ENCODE measurements at places on chromosomes 12 and 14.

DNA sequence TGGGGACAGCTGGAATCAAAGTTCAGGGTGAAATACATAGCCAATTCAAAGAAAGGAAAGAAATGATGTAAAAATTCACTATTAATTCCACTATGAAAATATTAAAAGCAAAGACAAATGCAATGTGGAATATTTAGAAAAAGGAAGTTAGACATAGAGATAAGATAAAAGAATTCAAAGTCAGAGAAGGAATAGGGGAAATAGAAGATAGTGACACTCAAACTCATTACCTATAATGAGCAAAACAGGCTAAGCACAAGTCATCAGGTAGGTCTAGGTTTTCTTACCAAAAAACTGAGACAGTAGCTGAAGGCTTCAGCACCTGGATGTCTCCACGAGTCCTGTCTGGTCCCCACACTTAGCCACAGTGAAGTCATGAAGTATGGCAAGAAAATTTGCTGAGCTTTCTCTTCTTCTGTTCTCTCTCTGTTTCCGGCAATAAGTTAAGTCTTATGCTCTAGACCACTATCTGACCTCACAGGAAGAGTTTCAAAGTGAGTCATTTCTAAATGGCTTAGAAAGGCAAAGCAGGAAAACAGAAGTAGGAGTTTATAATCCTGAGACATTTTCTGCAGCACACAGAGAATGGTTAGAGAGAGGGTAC, at the start of gene C3AR1:
TSS of gene C3AR1 (minus strand) at position 369 of the 604 bp plus-strand sequence. CDS start 6,174 bp downstream, outside the sequence.
- no peak for DNase-seq

- no peak for DNase-seq
Observed at GRCh38 chr12:113359133-113359938, 949 bp downstream of the PLBD2 start.

DNA sequence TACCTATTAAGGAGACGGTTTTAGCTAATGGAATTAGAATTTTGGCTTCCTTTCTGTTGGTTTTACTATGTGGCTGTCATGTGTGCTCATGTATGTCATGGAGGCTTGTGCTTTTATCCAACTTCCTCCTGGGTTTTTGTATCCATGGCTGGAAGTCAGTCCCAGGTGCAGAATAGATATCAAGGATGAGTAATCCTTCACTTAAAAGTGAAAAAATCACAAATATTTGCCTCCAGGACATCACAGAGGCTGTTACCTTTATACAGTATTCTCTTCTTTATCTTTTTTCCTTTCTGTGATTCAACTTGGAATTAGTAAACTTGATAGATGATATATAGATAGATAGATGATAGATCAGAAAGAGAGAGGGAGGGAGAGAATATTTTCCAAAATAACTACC, 706.8 kb downstream of the GALC start:
- no peak for DNase-seq

DNA sequence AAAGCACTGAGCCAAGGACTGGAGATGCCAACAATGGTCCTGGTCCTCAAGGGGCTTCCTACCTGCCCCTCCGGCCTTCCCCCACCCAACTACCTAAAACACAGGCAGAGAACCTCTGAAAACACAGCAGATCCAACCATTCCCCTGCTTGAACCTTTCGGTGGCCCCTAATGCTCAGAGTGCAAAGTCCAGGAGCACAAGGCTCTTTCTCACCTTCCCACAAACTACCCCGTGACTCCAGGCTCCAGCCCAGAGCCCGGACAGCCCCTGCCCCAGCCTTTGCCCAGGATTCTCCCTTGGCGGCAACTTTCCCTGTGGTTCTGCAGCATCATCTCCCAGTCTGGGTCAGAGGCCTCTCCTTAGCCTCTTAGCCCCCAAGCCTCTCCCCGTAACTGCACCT, 1.6 kb upstream of the CD9 start:
- no peak for DNase-seq

DNA sequence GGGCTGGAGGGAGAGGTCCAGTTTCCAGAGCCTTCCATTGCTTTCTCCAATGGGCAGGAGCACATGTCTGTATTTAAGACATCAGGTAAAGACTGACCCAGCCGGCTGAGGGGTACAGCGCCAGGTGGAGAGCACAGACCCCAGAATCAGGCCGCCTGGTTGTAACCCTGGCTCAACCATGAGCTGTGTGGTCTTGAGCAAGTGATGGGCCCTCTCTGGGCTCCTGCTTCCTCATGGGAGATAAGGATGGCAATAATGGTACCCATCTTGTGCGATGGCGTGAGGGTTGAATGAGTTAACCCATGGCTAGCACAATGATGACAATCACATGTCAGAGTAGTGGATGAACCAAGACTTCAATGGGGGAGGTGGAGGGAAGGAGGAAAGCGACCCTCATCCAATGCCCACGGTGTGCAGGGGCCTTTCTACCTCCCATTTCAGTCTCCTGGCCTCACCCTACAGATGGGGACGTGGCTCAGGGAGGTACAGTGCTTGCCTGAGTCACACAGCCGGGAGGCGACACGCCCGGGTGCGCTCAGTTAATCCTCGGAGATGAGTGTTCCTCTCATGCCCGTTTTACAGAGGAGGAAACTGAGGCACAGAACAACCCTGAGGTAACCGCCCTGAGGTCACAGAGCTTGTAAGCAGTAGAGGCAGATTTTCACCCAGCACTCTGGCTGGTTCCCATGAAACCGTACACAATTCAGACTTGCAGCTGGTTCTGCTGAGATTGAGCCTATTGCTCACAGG, 163.9 kb downstream of the RBM19 start:
- DNase-seq, result no peak

DNA sequence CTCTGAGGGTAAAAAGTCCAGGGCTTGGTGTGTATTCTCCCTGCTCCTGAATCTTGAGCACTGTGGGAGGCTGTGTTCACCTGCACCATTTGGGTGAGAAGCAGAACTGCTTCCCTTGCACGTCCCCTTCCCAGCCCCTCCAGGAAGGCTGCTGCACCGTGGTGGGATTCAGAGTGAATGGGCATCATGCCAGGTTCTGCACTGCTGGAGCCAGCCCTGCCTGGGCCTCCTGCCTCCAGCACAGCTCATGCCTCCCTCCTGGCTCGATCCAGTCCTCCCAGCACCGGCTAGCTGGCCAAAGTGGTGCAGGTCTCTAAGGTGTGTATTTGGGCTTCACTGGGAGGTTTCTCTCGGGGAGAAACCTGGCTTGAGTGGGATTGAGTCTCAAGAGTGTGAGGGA, 54.9 kb downstream of the ANKRD9 start:
- DNase-seq, result no peak

- no peak for DNase-seq
Observed at GRCh38 chr14:61428261-61428660, 106.9 kb downstream of the PRKCH start.

DNA sequence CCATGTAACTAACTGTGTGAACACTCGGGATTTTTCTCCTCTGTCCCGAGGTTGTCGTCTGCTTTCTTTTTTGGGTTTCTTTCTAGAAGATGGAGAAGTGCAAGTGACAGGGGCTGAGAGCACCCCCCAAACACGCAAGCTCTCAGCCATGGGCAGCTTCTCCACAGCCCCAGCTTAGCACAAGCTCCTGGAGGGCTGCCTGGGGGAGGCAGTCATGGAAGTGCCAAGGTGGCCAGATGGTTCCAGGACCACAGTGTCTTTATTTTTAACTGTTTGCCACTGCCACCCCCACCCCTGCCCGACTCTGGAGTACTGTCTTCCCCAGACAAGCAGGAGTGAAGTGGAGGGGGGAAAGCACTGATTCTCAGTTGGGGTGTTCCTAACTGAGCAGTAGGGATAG, 58.2 kb downstream of the ST8SIA1 start:
- DNase-seq, result no peak

- no peak for DNase-seq
Observed at GRCh38 chr14:102883089-102883541, 39.3 kb upstream of the AMN start.

- no peak for DNase-seq
Observed at GRCh38 chr14:69263771-69264170, 3.8 kb downstream of the GALNT16 start.

DNA sequence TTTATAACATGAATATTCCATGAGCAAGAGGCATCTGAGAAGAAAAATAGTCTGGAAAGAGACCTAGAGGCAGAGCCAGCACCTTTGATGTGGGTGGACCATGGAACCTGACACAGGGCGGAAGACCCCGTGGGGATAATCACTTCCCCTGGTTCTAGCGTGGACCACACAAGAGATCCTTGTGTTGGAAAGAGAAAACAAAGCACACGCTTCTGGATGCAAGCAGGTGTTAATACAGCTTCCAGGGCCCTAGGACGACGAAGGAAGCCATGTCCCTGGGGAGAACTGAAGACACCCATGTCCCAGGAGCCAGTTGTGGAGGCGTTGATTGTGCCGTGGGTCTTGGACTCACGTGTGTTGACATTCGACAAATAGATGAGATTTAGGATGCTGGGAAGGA, 102.9 kb downstream of the ADGRD1 start:
- no peak for DNase-seq

DNA sequence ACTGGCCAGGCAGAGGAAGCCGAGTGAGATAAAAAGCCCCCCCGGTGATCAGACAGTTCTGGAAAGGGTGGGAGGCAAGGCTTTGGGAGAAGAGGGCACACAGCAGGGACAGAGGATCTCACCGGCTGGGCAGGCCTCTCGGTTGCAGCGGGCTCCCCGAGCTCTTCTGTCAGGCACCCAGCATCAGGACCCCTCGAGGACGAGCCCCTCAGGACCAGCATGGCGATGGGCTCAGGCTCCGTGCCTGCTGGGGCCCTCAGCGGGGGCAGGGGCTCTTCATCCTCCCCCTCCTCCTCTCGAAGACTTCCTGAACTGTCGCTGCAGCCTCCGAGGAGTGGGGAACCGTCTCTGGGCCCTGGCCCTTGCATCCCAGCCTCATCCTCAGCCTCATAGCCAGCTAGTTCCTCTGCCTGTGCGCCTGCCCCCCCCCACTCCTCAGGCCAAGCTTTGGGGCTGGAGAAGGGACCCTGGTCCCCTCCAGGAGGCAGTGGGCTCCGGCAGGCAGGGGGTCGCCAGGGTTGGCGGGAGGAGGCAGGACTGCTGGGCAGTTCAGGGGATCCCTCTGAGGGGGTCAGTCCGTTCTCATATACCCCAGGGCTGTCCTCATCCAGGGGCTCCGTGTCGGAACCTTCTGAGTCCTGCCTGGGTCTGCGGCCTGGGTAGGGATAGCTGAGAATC, 3.4 kb upstream of the AP1G2 start:
- DNase-seq, result no peak

- no peak for DNase-seq
Observed at GRCh38 chr14:104105822-104106470, 20.4 kb downstream of the ASPG start.

- no peak for DNase-seq
Observed at GRCh38 chr12:95962222-95962621, 19.1 kb downstream of the AMDHD1 start.

- no peak for DNase-seq
Observed at GRCh38 chr14:49918706-49919105, 25.8 kb downstream of the ARF6 start.

- no peak for DNase-seq
Observed at GRCh38 chr14:23380197-23380914, 3.5 kb downstream of the CMTM5 start.

DNA sequence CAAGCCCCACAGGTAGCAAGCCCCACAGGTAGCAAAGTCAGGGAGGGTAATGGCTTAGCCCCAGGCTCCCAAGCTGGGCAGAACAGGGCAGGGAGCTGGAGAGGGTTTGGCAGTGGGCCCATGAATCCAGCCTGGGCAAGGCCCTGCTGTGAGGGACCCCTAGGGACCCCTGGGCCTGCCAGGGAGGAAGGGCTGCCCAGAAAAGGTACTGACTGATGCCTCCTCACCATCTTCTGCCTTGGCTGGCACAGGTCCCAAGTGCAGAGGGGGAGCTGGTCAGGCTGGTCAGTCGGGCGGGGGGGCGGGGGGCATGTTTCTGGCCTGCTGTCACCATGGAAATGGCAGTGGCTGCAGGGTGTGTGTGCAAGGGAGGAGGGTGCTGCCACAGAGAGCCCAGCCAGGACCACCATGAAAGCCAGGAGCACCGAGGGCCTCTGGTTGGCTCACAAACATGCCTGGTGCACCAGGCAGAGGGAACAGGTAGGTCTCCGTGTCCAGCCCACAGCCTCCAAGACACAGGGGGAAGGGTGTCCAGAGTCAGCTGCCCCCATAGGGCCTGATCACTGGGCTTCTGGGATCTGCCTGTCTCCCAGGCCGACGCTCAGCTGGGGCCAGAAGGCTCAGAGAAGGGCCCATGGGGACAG, 1.5 kb upstream of the CRIP2 start:
- DNase-seq, result no peak

- no peak for DNase-seq
Observed at GRCh38 chr12:1204581-1205121, 213.6 kb downstream of the ERC1 start.

DNA sequence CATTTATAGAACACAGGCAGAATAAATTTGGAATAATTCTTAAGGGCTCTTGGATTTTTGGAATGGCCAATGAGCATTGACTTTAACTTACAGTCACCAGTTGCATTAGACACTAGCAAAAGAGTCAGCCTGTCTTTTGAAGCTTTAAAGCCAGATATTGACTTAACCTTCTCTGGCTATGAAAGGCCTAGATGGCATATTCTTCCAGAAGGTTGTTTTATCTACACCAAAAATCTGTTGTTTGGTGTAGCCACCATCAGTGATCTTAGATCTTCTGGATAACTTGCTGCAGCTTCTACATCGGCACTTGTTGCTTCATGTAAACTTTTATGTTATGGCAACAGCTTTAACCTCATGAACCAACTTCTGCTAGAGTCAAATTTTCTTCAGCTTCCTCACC, 10.4 kb downstream of the PCNX1 start:
- DNase-seq, result no peak
